ENCODE measurements at places on chromosomes 11 and 22.

DNA sequence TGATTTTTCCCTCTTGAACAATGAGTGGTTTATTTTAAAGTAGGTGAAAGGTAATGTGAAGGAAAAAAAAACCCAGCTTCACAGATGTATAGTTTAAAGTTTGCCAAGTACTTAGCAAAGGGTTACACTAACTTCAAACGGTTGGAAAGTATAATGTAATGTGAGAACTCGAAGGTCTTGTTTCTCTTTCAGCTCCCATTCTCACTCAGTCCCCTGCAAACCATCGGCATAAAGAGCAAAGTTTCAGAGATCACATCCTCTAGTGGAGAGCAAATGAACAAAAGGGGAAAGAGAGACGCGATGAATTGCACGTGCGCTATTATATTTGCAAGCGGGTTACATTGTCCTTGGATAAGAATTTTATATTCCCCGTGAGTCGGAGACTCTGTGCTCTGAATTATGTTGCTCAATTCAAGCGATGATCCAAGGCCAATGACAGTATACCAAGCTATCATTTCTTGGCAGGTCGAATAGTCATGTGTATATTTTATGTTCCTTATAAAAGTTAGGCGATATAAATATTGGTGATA, 37.6 kb upstream of the BIRC3 start:
- DNase-seq, result peak; percentile 76

- peak; percentile 57 for DNase-seq
Measured at GRCh38 chr11:93908689-93909088, 58.3 kb upstream of the VSTM5 start.

DNA sequence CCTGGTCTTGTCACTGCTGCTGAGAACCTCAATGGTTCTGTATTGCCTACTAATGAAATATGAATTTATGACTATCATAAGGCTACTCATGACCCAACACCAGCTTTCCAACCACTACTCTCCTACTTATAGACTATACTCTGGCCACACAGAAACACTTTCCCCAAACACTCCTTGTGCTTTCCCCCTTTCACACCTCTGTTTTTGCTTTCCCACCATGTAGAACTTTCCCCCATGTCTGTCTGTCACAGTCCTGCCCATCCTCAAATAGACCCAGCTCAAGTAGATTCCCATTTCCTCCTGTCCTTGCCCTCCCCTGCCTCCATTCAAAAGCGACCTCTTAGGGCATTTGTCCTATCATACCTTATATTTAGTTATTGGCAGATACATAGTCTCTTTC, 105.9 kb downstream of the ARFGAP2 start:
- DNase-seq, result no peak

- no peak for DNase-seq
Measured at GRCh38 chr11:22807391-22807790, 22.2 kb downstream of the SVIP start.

GRCh38 chr22:45704648-45705047, 33.0 kb downstream of the ATXN10 start:
- peak; percentile 20 for DNase-seq

Measured in fibroblast of gingiva (primary cell).